ENCODE measurements at places on chromosomes 3 and 15. TPM values are rescaled to one million over a fixed set of nuclear protein-coding genes. Genes with fewer than 3 reads are reported as not detected.

ILDR1 gene
- total RNA-seq: not detected

RGMA gene
- 19.3 TPM for total RNA-seq

PLA2G4B gene
- 0.94 TPM for total RNA-seq

SYNM gene
- total RNA-seq: 1.8 TPM

HEG1 gene
- 149 TPM for total RNA-seq

ATRIP gene
- total RNA-seq: 4.7 TPM

POLQ gene
- 0.68 TPM for total RNA-seq

IL5RA gene
- not detected for total RNA-seq

KCTD6 gene
- total RNA-seq: 6.3 TPM

DUOXA2 gene
- total RNA-seq: not detected

HLTF gene
- total RNA-seq: 31.4 TPM

Data from cardiac ventricle fibroblast (primary cell).